NCI-H2171 treated with DMSO at 0.1 percent for 48 hours (cell line): ENCODE measurements at places on chromosomes 13 and 19.

DNA sequence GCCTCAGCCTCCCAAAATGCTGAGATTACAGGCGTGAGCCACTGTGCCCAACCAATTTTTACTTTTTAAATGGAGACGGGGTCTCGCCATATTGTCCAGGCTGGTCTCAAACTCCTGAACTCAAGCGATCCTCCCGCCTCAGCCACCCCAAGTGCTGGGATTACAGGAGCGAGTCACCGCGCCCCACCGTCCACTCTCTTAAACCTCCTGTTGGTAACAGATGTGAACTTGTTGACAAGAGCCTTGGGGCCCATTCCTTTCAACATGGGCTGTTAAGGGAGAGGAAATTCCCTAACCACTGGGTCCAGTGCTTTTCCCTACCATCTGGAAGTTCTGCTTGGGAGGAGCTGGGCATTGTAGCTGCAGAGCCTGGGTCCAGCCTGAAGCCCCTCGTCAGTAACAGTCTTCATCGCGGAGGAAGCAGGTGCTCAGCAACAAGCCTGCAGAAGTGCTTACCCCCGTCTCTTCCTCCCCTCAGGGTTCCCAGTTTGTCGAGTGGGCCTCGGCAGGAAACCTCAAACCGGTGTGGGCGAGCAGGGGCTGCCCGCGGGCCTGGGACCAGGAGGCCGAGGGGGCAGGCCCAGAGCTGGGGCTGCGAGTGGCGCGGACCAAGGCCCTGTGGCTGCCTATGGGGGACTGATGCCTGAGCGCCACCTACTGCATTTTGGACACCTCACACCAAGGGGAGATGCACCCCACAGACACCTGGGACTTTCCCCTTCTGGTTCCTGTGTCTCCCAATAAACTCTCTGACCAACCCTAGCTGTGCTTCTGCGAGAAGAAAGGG lies 4.0 kb upstream of the FLT3LG start:
- peak; percentile 16 for DNase-seq

DNA sequence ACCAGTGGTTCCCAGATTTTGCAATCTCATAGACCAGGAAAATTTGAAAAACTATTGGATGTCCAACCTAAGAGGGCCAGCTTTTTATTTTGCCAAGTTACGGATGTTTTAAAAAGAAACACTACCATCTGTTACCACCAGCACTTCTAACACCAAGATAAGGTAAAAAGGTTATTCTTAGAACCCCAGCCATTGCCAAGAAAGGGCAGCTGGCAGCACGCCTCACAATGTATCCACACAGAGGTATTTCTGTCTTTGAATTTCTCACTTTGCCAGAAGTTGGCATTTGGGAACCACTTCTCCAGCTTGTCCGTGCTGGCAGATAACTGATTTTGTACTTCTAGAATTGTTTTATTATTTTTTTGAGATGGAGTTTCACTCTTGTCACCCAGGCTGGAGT lies 28.7 kb downstream of the CAPN12 start:
- no peak for DNase-seq

GRCh38 chr13:30216111-30216510 lies 91.2 kb downstream of the KATNAL1 start:
- no peak for DNase-seq

DNA sequence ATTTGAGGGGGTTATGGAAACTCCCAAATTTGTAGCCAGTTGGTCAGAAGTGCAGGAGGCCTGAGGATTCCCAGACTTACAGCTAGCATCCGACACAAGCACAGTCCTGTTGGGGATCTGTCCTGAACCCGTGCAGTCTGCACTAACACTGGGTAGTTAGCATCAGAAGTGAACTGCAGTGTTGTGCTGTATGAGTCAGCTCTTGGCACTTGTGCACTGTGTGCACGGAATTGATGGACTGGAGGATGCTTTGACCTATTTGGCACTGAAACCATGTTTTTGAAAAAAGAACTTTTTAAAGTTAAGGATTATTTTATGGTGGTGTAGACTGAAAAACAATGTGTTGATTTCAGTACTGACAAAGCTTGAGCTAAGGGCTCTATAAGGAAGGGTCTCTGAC lies 279.0 kb downstream of the NHLRC3 start:
- DNase-seq: no peak

DNA sequence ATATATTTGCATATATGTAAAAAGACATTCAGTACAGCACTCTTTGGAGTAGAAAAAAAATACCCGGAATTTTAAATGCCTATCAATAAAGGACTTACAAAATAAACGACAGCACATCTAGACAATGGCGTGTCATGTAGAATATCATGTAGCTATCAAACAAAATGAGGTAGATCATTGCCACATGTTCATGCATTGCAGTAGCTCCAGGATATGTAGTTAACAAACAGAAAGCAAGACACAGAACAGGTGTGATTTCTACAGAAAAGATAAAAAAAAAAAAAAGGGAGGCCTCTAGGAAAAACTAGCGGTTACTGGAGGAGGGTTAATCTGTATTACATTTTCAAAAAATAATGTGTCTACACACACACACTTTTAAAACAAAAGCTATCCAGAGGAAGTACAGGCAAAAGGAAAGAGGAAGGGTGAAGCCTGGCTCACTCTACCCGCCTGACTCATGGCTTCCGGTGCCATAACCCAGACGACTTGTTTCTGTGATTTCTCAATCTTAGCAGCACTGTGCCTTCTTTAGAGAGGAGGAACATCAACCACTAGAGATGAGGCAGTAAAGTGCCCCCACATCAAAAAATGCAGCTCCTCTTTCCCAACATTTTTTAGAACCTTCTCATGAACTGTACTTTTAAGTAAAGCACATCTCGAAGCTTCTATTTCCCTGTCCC lies 6.9 kb downstream of the KCTD12 start:
- DNase-seq: peak; percentile 49

DNA sequence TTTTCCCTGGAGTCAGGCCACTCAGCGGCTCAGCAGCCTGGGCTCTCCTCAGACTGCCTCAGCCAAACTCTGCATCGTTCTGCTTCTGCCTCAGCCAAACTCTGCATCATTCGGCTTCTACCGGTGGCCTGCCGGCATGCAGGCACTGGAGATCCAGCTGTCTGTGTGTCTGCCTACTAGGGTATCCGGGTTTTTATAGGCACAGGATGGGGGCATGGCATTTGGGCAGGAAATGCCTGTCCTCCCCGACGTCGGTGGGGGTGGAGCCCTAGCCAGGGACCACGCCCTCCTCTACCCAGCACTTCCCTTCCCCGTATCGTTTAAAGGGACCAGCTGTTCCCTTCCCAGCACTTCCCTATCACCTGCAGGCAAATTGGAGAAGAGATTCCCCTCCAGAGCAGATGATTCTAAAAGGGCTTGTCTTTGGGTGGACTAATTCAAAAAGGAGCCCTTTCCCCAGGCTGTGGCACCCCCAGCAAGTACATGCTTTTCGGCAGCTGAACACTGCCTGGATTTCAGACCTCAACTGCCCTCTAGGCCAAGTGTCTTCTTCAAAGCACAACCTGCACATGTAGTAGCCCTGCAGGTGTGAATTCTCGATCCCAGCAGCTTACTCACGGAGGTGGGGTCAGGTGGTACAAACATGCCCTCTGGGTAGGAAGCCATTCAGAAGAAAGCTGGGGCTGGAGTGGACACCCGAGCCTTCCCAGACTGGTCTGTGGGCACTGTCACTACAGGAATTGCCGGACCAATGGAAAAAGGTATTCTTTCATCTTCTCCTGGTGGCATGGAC lies 25.4 kb upstream of the GPR12 start:
- peak; percentile 17 for DNase-seq

DNA sequence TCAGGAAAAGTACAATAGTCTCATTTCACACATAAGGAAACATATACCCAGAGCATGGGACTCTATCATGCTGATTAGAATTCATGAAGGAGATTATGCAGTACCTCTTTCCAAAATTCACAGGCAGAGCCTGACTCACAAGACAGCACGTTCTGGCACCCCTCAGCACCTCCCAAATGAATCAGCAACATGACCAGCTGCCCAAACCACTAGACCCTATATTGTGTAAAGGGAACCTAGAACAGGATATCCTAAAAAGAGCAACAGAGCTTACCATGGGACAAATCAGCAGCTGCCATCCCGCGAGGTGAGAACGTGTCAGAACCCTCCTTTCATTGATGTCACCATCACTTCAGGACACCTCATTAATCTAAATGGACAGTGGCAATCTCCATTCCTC lies 2.5 kb downstream of the ZNF426 start:
- no peak for DNase-seq
